ENCODE measurements at places on chromosomes 13 and 19.

DNA sequence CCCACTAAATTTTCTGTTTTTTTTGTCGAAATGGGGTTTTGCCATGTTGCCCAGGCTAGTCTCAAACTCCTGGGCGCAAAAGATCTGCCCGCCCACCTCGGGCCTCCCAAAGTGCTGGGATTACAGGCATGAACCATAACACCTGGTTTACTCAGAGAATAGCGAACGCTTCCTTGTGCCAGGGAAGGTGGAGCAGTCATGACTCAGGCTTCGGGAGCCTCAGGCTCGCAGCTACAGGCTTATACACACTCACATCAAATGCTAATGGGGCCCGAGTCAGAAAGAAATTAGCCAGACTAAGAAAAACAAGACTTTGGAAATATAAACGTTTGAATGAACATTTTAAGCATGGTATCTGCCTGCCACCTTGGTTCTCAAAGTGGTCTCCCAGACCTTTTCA is 11.0 kb upstream of the TPT1 start:
- H3K4me3 ChIP-seq = no peak overlapping the region
- H3K36me3 ChIP-seq = peaks cover 15% of the 10 kb centered on the region
- no peak for DNase-seq
- H3K4me1 ChIP-seq = no peaks in the 10 kb centered on the region
- no peaks in the 10 kb centered on the region for H3K27me3 ChIP-seq

- H3K27me3 ChIP-seq = no peaks in the 10 kb centered on the region
- H3K27ac ChIP-seq = no peak overlapping the region
- no peak for DNase-seq
- no peak overlapping the region for H3K4me3 ChIP-seq
- H3K36me3 ChIP-seq = peaks cover 3% of the 10 kb centered on the region
- H3K4me1 ChIP-seq = peaks cover 5% of the 10 kb centered on the region
Measured at GRCh38 chr13:75554981-75555380, 5.4 kb downstream of the UCHL3 start.

DNA sequence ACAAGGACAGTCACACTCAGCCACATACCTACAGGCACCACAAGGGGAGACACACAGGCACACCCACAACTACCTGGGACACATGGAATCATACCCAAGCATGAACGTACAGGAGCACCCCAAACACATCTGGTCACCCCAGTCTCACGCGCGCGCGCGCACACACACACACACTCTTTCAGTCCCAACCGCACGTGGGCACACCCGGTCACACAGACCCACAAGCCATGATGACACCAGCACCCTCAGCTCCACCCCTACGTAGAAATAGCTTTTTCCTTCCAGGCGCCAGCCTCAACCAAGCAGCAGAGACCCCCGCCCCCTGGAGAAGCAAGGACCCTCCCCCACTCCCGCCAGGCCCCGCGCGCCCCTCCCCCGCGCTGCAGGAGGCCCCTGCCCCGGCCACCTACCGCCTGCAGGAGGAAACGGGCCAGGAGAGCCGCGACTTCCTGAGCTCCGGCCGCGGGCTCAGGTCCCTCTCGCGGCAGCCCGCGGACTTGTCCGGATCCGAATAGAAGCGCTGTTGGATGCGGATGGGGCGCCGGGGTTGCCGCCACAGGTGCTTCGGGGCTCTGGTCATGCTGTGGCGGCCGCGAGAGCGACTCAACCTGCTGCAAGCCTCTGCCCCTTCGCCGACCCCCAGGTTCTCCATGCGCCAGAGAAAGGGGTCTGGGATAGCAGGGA is 6.4 kb upstream of the PDE4C start:
- no peaks in the 10 kb centered on the region for H3K4me1 ChIP-seq
- DNase-seq = peak; percentile 65
- H3K27me3 ChIP-seq = no peaks in the 10 kb centered on the region
- H3K27ac ChIP-seq = no peak overlapping the region

DNA sequence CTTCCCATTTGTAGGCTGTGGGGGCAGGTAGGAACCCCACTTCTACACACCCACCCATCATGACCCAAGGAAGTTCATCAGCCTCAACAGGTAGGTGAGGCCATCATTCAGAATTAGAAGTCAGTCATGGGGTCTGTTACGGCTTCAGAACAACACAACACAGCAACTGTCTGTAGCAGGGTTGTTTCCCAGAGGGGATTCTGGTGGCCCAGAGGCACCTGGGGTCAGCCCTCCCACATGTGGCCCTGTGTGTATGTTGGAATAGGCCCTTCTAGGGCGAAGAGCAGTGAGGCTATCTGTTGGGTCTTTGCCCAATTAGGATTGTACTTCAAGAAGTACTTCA is 3.4 kb downstream of the IGFLR1 start:
- H3K27me3 ChIP-seq = no peaks in the 10 kb centered on the region
- no peaks in the 10 kb centered on the region for H3K4me1 ChIP-seq
- no peak overlapping the region for H3K27ac ChIP-seq

DNA sequence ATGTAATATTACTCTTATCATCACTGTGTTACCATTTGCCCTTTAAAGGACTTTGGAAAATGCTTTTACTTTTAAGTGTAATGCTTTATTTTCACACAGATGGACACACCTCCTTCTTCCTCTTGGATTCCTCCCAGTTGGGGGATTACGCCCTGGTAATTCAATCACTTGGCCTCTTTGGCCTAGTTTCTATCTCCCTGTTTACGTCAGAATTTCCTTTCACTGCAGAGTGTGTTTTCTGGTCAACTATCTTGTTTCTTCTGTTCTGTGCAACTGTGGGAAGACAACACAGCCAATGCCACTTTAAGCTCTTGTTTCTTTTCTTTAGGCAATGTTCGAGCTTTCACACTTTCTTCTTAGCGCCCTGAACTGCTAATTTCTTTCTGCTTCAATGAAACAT is 257.3 kb upstream of the MAB21L1 start:
- no peak for DNase-seq
- H3K4me3 ChIP-seq = no peak overlapping the region
- H3K4me1 ChIP-seq = no peaks in the 10 kb centered on the region

GRCh38 chr13:113429608-113429985 is 23.7 kb downstream of the ADPRHL1 start:
- no peak overlapping the region for H3K27ac ChIP-seq
- H3K27me3 ChIP-seq = no peaks in the 10 kb centered on the region
- H3K36me3 ChIP-seq = no peaks in the 10 kb centered on the region
- H3K4me3 ChIP-seq = no peak overlapping the region
- no peaks in the 10 kb centered on the region for H3K4me1 ChIP-seq

DNA sequence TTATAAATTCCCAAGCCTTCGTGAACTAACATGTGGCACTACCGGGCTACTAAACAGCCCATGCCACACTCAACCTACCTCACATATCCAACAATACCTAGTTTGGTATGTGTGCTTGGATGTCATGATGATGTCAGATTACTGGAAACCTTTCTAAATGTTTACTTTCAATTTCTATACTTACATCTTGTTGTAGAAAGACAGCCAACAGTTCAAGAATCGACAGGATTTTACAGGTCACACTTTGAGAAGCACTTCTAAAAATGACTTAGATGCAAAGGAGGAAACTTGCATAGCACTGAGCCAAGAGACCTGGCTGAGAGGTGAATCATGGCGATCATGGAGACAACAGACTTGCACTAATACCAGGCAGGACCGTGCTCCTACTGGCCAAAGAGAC is 209.9 kb downstream of the COL4A1 start:
- no peak for DNase-seq
- H3K4me1 ChIP-seq = no peaks in the 10 kb centered on the region
- H3K4me3 ChIP-seq = no peak overlapping the region
- no peaks in the 10 kb centered on the region for H3K27me3 ChIP-seq
- no peak overlapping the region for H3K27ac ChIP-seq

DNA sequence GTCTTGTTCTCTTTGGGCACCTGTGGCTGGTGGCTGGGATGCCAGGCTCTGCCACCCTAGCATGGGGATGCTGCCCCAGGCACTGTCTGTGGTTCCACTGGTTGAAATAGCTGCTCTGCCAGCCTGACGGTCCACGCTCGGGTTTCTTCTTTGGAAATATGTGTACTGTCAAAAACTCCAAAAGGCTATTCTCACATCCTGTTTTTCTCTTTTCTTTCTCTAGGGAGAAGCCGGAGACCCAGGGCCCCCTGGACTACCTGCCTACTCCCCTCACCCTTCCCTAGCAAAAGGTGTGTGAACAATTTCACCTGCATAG is 115.0 kb downstream of the RAB20 start:
- H3K27ac ChIP-seq = no peak overlapping the region
- H3K27me3 ChIP-seq = no peaks in the 10 kb centered on the region
- no peaks in the 10 kb centered on the region for H3K4me1 ChIP-seq
- H3K36me3 ChIP-seq = peaks cover 4% of the 10 kb centered on the region

DNA sequence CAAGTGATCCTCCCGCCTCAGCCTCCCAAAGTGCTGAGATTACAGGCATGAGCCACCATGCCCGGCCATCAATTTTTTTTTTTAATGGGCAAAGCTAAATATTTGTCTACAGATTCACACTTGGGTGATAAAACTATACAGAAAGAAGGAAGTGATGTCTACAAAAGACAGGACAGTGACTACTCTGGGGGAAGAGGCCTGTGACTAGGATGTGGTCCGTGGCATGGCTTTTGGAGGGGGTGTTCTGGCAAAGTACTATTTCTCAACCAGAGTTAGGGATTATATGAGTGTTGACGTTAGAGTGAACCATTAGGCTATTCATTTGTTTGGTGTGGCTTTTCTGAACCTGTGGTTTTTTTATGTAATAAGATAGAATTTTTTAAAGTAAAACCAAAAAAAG is 42.7 kb downstream of the INSR start:
- DNase-seq = no peak
- H3K4me1 ChIP-seq = peaks cover 5% of the 10 kb centered on the region
- H3K36me3 ChIP-seq = no peaks in the 10 kb centered on the region
- no peak overlapping the region for H3K27ac ChIP-seq

- no peaks in the 10 kb centered on the region for H3K27me3 ChIP-seq
- H3K4me3 ChIP-seq = peak overlapping the region; percentile 57
- H3K4me1 ChIP-seq = peaks cover 7% of the 10 kb centered on the region
- no peak overlapping the region for H3K27ac ChIP-seq
- no peak for DNase-seq
Measured at GRCh38 chr13:100530671-100531213, 57.8 kb downstream of the GGACT start.

DNA sequence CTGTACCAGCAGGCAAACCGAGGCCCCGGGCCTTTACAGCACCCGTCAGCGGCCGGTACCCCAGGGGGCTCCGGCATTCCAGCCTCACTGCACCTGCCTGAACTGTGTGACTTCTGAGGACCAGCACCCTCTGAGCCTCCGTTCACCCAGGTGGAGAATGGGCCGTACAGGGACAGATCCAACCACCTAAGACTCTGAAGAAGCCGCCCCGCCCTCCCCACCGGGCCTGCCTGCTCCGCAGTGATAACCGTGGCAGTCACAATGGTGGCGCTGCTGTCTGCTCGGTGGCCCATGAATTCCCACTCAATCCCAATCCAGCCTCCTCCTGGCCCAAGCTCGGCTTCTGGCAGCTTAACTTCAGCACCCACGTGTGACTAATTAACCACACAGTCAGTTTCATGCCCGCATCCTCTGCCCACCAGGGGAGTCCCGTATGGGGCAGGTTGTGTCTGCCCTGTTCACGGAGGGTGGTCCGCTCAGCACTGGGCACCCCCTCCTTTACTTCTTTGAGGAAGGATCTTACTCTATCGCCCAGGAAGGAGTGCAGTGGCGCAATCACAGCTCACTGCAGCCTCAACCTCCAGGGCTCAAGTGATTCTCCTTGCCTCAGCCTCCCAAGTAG is 3.4 kb downstream of the TCF3 start:
- H3K27ac ChIP-seq = no peak overlapping the region
- no peaks in the 10 kb centered on the region for H3K36me3 ChIP-seq
- no peak overlapping the region for H3K4me3 ChIP-seq

DNA sequence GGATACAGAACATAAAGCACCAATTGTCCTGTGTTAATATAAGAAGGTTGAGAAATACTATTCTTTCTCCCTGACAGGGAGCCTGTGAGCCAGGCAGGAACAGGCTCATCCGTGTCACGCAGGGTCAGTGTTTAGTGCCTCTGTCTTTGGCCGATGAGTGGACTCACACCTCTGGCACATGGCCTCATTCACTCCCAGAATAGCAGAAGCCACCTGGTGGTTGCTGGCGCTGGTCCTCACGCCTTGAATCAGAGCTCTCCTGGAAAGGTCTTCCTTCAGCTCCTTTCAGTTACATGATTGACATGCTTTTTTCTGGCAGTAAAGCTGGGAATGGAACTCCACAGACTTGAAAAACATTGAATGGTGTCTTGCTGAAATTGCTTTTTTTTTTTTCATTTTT is 28.1 kb upstream of the SIAH3 start:
- H3K27me3 ChIP-seq = no peaks in the 10 kb centered on the region
- H3K4me1 ChIP-seq = no peaks in the 10 kb centered on the region
- no peak overlapping the region for H3K27ac ChIP-seq
- H3K4me3 ChIP-seq = no peak overlapping the region
- no peaks in the 10 kb centered on the region for H3K36me3 ChIP-seq

DNA sequence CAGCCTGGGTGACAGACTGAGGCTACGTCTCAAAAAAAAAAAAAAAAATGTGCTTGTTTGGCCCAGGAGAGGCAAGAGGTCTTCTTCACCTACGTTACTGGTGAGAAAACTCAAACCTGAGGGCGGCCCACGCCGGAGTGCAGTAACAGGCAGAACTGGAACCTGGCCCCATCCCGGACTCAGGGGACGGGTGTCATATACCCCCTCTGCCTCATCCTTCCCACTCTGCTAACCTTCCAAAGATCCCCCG is 414 bp upstream of the ADAT3 start:
- peaks cover 5% of the 10 kb centered on the region for H3K4me1 ChIP-seq
- no peak overlapping the region for H3K4me3 ChIP-seq
- no peaks in the 10 kb centered on the region for H3K36me3 ChIP-seq
- peak overlapping the region; percentile 73 for H3K27ac ChIP-seq
- no peaks in the 10 kb centered on the region for H3K27me3 ChIP-seq
- no peak for DNase-seq

DNA sequence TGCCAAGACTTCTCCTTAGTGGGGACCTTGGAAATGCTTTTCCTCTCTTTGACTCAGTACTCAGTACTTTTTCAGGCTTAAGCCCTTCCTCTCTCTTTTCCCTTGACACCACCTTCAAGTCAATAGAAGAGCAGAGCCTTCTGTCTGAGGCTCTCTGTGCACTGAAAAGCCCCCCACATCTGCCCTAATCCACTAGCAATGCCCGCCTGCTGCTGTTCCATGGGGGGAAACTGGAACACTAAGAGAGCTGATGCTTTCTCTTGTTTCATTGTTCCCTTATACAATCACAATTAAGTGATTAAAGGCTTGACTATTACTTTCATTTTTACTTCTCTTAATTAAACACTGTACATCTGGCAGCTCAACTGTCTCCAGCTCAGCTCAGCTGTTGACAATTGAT is 254.5 kb downstream of the SLITRK6 start:
- H3K27ac ChIP-seq = no peak overlapping the region
- H3K27me3 ChIP-seq = no peaks in the 10 kb centered on the region
- H3K4me1 ChIP-seq = no peaks in the 10 kb centered on the region
- H3K4me3 ChIP-seq = no peak overlapping the region
- H3K36me3 ChIP-seq = no peaks in the 10 kb centered on the region

GRCh38 chr13:49594576-49594975 is 9.2 kb upstream of the RCBTB1 start:
- no peaks in the 10 kb centered on the region for H3K4me1 ChIP-seq
- no peak overlapping the region for H3K27ac ChIP-seq
- H3K36me3 ChIP-seq = no peaks in the 10 kb centered on the region
- no peaks in the 10 kb centered on the region for H3K27me3 ChIP-seq
- no peak overlapping the region for H3K4me3 ChIP-seq

All from kidney (tissue), 22 donors.